ENCODE measurements at places on chromosomes 7 and 10.

DNA sequence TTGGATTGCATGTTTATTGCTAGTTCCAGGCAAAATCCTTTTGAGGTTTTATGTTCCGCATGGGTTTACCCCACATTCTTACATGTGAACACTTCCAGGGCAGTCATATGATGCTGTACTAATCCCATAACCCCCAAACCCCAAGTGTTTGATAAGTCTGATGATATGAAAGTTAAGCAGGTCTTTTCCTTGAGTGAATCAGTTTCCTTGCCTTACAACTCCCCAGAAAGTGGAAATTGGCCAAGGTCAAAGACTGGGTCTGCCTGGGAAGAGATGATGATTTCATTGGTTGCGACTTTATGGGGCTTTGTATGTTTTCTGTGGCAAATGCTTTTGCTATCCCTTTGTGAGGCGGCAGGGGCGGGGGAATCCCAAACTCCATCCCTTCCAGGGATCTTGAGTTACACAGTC lies 24.7 kb downstream of the AFAP1L2 start:
- peaks cover 34% of the 10 kb centered on the region for H3K27me3 ChIP-seq
- no peak overlapping the region for H3K4me3 ChIP-seq
- DNase-seq: no peak
- H3K36me3 ChIP-seq: no peaks in the 10 kb centered on the region
- no peak overlapping the region for H3K27ac ChIP-seq

DNA sequence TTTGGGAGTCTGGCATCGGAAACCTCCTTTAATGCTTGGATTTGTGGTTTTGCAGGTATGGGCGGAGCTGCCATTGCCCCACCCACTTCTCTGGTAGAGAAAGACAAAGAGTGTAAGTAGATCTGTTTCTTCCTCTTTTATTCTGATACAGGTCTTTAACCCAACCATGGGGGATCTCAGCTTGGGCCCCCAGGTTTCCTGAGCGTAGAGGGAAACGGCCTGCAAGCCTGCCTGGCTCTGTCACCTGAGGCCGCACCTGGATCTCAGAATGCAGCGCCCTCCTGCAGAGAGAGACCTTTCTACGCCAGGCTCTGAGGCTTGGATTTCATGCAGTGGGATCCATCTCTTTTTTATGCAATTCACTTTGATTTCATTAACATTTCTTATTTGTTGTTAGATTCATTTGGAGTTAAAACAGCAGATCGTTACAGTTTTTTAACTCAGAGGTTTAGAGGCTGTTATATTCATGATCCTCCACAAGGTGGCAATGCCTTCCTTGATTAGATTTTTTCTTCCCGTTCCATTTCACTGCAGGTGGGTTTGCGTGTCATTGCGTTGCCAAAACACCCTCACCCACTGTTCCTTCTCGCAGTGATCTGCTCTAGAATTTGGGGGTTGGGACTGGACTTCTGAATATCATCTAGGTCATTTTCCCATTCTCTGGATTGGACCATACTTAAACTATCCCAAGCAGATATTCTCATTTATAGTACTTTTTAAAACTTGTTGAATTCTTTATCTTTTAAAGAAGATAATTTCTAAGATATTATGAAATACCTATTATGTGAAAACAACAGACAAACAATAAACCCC lies 20.0 kb downstream of the RBM17 start:
- H3K4me3 ChIP-seq: no peak overlapping the region
- no peaks in the 10 kb centered on the region for H3K27me3 ChIP-seq
- peak overlapping the region; percentile 53 for H3K27ac ChIP-seq
- peak; percentile 50 for DNase-seq
- peaks cover 73% of the 10 kb centered on the region for H3K36me3 ChIP-seq

DNA sequence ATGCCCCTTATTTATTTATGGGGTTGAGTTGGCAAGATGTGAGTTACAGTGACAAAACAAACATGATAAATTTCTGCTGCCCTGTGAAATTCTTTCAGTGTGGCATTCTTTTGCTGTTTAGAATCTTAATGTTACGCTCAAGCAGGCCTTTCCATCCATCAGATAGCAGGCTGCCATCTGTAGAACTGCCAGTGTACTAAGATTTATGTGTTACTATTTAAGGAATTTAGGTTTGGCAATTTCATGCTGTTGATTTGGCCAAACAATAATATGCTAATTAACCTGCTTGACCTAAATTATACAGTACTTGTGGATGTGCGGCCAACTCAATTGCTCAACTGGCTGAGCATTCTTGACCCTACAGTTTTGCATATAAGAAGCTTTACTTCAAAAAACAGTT lies 477.7 kb upstream of the TPK1 start:
- no peak for DNase-seq
- no peaks in the 10 kb centered on the region for H3K4me1 ChIP-seq
- no peak overlapping the region for H3K4me3 ChIP-seq
- H3K27ac ChIP-seq: no peak overlapping the region
- H3K36me3 ChIP-seq: no peaks in the 10 kb centered on the region

DNA sequence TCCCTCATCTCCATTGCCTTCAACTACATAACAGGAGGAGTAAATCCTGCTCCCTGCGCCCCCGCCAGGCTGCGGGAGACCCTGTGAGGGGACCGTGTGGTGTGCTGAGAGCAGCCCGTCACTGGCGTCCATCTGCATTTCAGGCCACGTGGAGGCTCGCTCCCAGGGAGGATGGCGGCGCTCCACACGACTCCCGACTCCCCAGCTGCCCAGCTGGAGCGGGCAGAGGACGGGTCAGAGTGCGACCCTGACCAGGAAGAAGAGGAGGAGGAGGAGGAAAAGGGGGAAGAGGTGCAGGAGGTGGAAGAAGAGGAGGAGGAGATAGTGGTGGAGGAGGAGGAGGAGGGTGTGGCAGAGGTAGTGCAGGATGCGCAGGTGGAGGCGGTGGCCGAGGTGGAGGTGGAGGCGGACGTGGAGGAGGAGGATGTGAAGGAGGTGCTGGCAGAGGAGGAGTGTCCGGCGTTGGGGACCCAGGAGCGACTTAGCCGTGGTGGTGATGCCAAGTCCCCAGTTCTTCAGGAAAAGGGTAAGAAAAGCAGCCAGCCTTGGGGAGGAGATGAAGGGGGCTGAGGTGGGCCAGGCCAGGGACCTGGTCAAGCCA lies 5.2 kb downstream of the ZNF316 start:
- peaks cover 70% of the 10 kb centered on the region for H3K36me3 ChIP-seq
- H3K4me3 ChIP-seq: no peak overlapping the region
- H3K27me3 ChIP-seq: no peaks in the 10 kb centered on the region
- no peak overlapping the region for H3K27ac ChIP-seq

- peaks cover 19% of the 10 kb centered on the region for H3K27me3 ChIP-seq
- H3K4me3 ChIP-seq: peak overlapping the region; percentile 100
- H3K27ac ChIP-seq: peak overlapping the region; percentile 98
- peaks cover 24% of the 10 kb centered on the region for H3K36me3 ChIP-seq
- peak; percentile 78 for DNase-seq
- H3K4me1 ChIP-seq: peaks cover 37% of the 10 kb centered on the region
Observed at GRCh38 chr7:151232917-151233701, 826 bp downstream of the CHPF2 start.

DNA sequence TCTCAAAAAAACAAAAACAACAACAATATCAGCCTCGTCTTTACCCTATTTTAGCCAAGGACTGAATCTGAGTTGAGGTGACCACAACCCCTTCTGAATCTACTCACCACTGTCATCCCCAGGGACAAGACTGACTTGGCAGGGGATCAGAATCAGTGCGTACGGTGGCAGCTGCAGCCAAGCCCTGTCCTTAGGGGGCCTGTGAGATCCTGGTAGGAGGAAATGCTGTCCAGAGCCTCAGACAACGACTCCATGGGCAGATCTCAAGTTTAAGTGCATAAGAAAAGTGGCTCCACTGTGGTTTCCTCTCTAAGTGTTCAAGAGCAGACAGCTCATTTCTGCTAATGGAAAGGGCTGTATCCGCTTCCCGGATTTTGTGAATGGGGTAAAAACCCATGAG lies 22.4 kb upstream of the CYTH3 start:
- no peak overlapping the region for H3K27ac ChIP-seq
- H3K4me1 ChIP-seq: no peaks in the 10 kb centered on the region
- no peaks in the 10 kb centered on the region for H3K36me3 ChIP-seq
- DNase-seq: no peak
- H3K27me3 ChIP-seq: peaks cover 3% of the 10 kb centered on the region
- H3K4me3 ChIP-seq: no peak overlapping the region

DNA sequence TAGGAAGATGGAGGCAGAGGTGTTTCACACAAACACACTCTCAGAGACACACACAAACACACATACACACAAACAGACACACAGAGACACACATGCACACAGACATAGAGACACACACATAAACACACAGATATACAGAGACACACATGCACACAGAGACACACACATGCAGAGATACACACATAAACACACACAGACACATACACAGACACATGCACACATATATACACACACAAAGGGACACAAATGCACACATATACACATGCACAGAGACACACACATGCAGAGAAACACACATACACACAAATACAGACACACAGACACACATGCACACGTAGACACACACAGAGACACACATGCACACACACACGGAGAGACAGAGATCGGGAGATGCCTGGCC lies 163.3 kb downstream of the TCERG1L start:
- H3K27ac ChIP-seq: no peak overlapping the region
- DNase-seq: no peak
- no peak overlapping the region for H3K4me3 ChIP-seq
- no peaks in the 10 kb centered on the region for H3K4me1 ChIP-seq
- H3K27me3 ChIP-seq: no peaks in the 10 kb centered on the region
- H3K36me3 ChIP-seq: no peaks in the 10 kb centered on the region

- peak within 1 kb of the TSS; percentile 100 for H3K4me3 ChIP-seq
- peaks cover 24% of the 10 kb centered on the region for H3K36me3 ChIP-seq
- DNase-seq: peak; percentile 95
- H3K27ac ChIP-seq: peak within 1 kb of the TSS; percentile 98
- peaks cover 19% of the 10 kb centered on the region for H3K27me3 ChIP-seq
Observed at GRCh38 chr7:151232091-151232916, at the start of gene CHPF2. CHPF2 (plus strand) TSS chr7:151232483; CDS start chr7:151234012, 1,529 bp downstream.

GRCh38 chr7:143490717-143491306 lies 13.1 kb downstream of the TAS2R41 start:
- DNase-seq: no peak
- H3K4me3 ChIP-seq: no peak overlapping the region
- no peaks in the 10 kb centered on the region for H3K36me3 ChIP-seq
- H3K27ac ChIP-seq: no peak overlapping the region
- H3K4me1 ChIP-seq: peaks cover 14% of the 10 kb centered on the region
- no peaks in the 10 kb centered on the region for H3K27me3 ChIP-seq

- peaks cover 19% of the 10 kb centered on the region for H3K4me1 ChIP-seq
- H3K27ac ChIP-seq: no peak overlapping the region
- peak; percentile 74 for DNase-seq
- no peak overlapping the region for H3K4me3 ChIP-seq
- H3K36me3 ChIP-seq: no peaks in the 10 kb centered on the region
Observed at GRCh38 chr10:132571650-132572544, 34.3 kb downstream of the INPP5A start.

DNA sequence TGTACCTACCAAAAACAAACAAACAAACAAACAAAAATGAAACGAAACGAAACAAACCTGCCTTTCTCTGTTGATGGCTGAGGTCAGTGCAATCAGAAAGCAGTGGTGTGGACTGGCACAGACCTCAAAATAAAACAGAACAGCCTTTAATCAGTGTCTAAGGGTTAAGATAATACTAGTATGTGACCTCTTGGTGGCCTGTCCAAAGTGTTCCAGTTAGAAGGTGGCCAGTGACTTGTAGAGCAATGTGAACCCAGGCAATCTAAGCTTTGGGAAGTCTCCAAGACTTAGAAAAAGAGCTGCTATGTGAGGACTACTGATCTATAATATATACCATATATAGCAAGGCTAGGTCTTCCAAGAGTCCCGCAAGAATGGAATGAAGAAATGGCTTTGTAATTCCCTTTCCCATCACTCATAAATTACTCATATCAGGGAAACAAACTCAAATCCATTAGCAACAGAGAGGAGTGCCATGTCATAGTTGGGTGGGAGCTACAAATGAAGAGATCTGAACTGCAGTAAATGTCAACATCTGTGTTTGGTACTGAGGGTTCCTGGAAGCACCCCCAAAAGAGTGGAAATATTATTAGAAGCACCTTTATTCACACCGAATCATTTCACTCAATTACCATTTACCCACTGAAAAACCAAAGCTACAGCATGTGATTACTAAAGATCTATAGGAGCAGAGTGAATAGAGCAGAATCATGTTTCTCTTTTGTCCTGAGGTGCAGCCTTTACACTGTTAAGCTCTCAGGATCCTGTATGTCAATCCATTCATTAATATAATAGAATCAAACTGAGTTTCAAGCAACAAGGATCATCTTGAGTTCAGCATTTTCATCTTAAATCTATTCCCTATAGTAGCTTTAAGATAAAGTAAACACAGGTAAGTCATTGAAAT lies 28.0 kb downstream of the ABLIM1 start:
- H3K36me3 ChIP-seq: no peaks in the 10 kb centered on the region
- H3K4me3 ChIP-seq: no peak overlapping the region
- no peak overlapping the region for H3K27ac ChIP-seq
- peaks cover 48% of the 10 kb centered on the region for H3K27me3 ChIP-seq

DNA sequence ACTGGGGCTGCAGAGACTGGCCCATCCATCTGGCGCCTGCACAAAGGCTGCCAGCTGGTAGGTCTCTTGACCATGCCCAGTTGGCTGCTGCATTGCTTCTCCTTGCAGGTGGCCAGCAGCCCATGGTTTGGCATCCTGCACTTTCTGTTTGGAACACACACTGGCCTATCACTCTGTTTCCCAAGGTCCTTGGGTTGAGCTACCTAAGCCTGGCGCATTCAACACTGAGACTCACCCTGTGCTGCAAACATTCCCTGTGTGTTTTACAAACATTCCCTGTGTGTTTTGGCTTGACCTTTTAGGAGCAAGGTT lies 55.5 kb downstream of the TACR2 start:
- H3K27ac ChIP-seq: peak overlapping the region; percentile 88
- no peaks in the 10 kb centered on the region for H3K27me3 ChIP-seq
- H3K36me3 ChIP-seq: peaks cover 38% of the 10 kb centered on the region
- DNase-seq: no peak
- peaks cover 74% of the 10 kb centered on the region for H3K4me1 ChIP-seq

GRCh38 chr10:76649723-76650127 lies 987.9 kb downstream of the KCNMA1 start:
- H3K27ac ChIP-seq: no peak overlapping the region
- no peak for DNase-seq
- H3K27me3 ChIP-seq: no peaks in the 10 kb centered on the region
- no peak overlapping the region for H3K4me3 ChIP-seq
- no peaks in the 10 kb centered on the region for H3K4me1 ChIP-seq

GRCh38 chr10:3542185-3542611 lies 242.8 kb downstream of the KLF6 start:
- H3K4me1 ChIP-seq: no peaks in the 10 kb centered on the region
- no peak overlapping the region for H3K4me3 ChIP-seq
- H3K27ac ChIP-seq: no peak overlapping the region
- H3K27me3 ChIP-seq: peaks cover 8% of the 10 kb centered on the region

DNA sequence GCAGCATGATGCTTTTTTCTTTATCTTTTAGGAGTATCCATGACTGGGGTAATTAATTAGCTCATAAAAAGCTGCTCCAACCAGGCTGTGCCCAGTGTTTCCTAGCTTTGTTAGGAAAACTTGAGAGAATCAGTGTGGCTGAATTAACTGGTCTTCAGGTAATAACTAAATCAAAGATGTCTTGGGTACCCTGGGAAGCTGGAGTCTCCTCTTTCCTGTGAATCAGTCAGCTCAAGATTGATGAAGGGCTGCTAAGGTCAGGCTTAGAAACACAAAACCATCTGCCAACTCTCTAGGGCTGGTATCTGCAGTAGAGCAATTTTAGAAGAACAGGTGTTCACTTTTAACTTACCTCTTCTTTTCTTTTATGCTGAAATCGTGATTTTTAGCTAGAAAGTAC lies 21.4 kb upstream of the ATOH7 start:
- peaks cover 4% of the 10 kb centered on the region for H3K4me1 ChIP-seq
- no peaks in the 10 kb centered on the region for H3K36me3 ChIP-seq
- no peak overlapping the region for H3K4me3 ChIP-seq
- H3K27me3 ChIP-seq: peaks cover 9% of the 10 kb centered on the region
